ENCODE measurements at places on chromosomes 11 and 22. TPM values are rescaled to one million over a fixed set of nuclear protein-coding genes. Genes with fewer than 3 reads are reported as not detected.

ADAMTS8 gene
- 15.5 TPM for total RNA-seq

SCGB2A2 gene
- total RNA-seq, result not detected

MUC6 gene
- not detected for total RNA-seq

SCGB1C1 gene
- total RNA-seq, result not detected

CRYAB gene
- 4.0 TPM for total RNA-seq

APOBEC3C gene
- total RNA-seq, result 23.3 TPM

DNA sequence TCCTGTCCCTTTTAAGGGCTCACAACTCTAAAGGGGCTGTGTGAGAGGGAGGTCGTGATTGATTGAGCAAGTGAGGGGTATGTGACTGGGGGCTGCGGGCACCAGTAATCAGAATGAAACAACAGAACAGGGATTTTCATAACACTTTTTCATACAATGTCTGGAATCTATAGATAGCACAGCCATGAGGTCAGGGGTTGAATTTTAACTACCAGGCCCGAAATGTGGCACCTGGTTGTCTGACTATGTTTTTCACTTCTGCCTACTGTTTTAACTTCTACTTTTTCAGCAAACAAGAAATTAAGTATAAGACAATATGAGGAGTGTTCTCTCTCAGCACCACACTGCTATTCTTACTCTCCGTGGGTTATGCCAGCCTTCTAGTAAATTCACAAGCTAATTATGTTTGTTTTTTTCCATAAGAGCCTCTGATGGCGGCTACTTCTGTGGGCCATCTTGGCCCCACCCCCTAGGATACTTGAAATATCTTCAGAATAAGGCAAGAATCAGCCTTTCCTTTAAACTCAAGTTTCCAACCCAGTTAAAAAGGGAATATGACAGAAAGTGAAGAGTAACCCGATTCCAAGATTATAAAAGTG, 552.8 kb upstream of the CHORDC1 start:
- H3K4me1 ChIP-seq, result peaks cover 2% of the 10 kb centered on the region
- DNase-seq, result no peak
- H3K4me3 ChIP-seq, result no peak overlapping the region
- no peak overlapping the region for H3K27ac ChIP-seq

GRCh38 chr22:47101321-47101885, 339.0 kb downstream of the TBC1D22A start:
- H3K27ac ChIP-seq, result no peak overlapping the region
- no peak for DNase-seq
- H3K36me3 ChIP-seq, result no peaks in the 10 kb centered on the region
- peaks cover 4% of the 10 kb centered on the region for H3K4me1 ChIP-seq
- no peak overlapping the region for H3K4me3 ChIP-seq

GRCh38 chr22:22661275-22661674, 16.9 kb downstream of the GGTLC2 start:
- no peaks in the 10 kb centered on the region for H3K36me3 ChIP-seq
- peaks cover 22% of the 10 kb centered on the region for H3K27me3 ChIP-seq
- no peak for DNase-seq

DNA sequence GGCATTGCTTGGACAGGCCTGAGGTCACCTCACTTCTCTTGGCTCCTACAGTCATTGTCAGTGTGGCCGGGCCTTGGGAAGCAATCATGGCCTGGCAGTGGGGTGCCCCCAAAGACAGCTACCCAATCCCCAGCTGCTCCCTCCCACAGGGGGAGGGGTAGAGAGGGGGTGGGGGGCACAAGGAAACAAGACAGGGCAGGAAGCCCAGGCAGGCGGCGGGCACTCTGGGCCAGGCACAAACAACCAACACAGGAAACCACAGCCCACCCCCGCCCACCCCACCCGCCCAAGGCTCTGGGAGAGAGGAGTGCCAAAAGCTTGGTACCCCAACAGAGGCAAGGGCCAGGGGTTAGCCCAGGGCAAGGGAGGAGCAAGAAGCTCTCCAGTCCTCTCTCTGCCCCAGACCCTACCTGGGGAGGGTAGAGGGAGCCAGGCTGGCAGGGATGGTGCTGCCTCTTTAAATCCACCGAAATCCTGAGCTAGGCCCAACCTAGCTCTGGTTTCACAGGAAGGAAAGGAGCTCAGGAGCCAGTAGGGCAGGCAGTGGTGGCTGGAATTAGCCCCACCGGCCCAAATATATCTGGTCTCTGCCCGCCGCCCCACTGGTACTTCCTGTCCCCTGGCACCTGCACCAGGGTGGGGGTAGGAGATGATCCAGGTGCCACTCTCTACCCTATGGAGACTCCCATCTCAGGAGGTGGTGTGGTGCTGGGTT, 12.2 kb downstream of the BCL9L start:
- no peaks in the 10 kb centered on the region for H3K27me3 ChIP-seq
- no peaks in the 10 kb centered on the region for H3K36me3 ChIP-seq
- H3K27ac ChIP-seq, result peak overlapping the region; percentile 89
- H3K4me1 ChIP-seq, result peaks cover 73% of the 10 kb centered on the region
- H3K4me3 ChIP-seq, result no peak overlapping the region

DNA sequence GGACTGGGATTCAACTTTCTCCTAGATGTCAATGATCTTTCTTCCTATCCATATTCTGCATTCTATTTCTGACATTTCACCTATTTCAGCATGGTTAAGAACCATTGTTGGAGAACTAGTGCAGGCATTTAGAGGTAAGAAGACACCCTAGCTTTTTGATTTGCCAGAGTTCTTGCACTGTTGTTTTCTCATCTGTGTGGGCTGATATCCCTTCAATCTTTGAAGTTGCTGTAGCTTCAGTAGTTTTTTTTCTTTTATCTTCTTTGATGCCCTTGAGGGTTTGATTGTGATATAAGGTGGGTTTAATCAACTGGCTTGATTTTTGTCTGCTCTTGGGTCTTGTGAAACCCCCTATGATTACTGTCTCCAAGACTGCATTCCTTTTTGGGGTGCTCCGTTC, 502.1 kb downstream of the ETS1 start:
- H3K36me3 ChIP-seq, result no peaks in the 10 kb centered on the region
- H3K4me3 ChIP-seq, result no peak overlapping the region
- H3K27ac ChIP-seq, result no peak overlapping the region
- no peaks in the 10 kb centered on the region for H3K4me1 ChIP-seq
- DNase-seq, result no peak

GRCh38 chr11:34232807-34233206, 125.0 kb downstream of the ABTB2 start:
- DNase-seq, result no peak
- peaks cover 8% of the 10 kb centered on the region for H3K4me1 ChIP-seq
- H3K27ac ChIP-seq, result no peak overlapping the region

GRCh38 chr11:11427542-11427941, 74.5 kb upstream of the CSNK2A3 start:
- no peak for DNase-seq
- H3K4me3 ChIP-seq, result no peak overlapping the region
- no peaks in the 10 kb centered on the region for H3K4me1 ChIP-seq
- no peaks in the 10 kb centered on the region for H3K36me3 ChIP-seq
- H3K27me3 ChIP-seq, result peaks cover 1% of the 10 kb centered on the region

DNA sequence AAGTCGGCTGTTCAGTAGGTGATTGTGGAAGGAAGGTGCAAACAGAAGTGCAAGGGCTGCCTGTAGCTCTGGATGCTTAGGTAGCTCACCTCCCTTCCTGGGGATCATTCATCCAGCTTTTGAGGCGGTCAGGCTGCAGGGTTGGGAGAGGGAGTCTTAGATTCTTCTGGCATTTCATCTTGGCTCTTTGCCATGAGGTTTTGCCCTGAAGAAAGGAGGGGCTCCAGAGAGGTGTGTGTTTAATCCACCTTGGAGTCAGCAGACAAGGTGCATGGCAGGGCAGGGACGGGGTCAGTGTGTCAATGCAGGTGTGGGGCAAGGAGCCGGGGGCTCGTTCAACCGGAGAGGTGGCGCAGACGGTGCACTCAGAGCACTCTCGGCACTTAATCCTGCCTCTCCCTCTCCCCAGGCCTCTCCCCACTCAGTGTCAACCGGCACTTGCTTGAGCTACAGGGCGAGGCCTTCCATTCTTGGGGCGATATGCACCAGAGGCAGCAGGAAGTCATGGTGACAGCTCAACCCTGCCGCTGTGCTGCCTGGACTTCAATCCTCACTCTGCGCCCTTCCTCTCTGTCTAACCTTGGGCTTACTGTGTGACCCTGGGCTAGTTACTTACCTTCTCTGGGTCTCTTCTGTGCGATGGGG, 7.2 kb downstream of the ADAMTS15 start:
- H3K27ac ChIP-seq, result no peak overlapping the region
- H3K27me3 ChIP-seq, result peaks cover 25% of the 10 kb centered on the region
- no peak for DNase-seq
- H3K36me3 ChIP-seq, result no peaks in the 10 kb centered on the region
- H3K4me3 ChIP-seq, result no peak overlapping the region

GRCh38 chr11:35859301-35859700, 84.6 kb upstream of the LDLRAD3 start:
- DNase-seq, result no peak
- H3K4me3 ChIP-seq, result no peak overlapping the region
- H3K27me3 ChIP-seq, result no peaks in the 10 kb centered on the region
- no peak overlapping the region for H3K27ac ChIP-seq
- no peaks in the 10 kb centered on the region for H3K4me1 ChIP-seq

All from H1 (cell line).